Pancreas (tissue), 10 donors: ENCODE measurements at places on chromosomes 4 and X. TPM values are rescaled to one million over a fixed set of nuclear protein-coding genes. Genes with fewer than 3 reads are reported as not detected.

Gene S100P
- total RNA-seq: 15.7 TPM

Gene TCEAL2
- total RNA-seq: 1.0 TPM

Gene NUDT10
- not detected for total RNA-seq

Gene PAGE2
- total RNA-seq: not detected

Gene ERCC6L
- total RNA-seq: not detected

Gene DMD
- total RNA-seq: 34.9 TPM

Gene SUPT20HL2
- total RNA-seq: not detected

Gene FMR1
- 17.0 TPM for total RNA-seq

Gene SNX12
- 19.8 TPM for total RNA-seq

Gene CXCL13
- total RNA-seq: not detected

DNA sequence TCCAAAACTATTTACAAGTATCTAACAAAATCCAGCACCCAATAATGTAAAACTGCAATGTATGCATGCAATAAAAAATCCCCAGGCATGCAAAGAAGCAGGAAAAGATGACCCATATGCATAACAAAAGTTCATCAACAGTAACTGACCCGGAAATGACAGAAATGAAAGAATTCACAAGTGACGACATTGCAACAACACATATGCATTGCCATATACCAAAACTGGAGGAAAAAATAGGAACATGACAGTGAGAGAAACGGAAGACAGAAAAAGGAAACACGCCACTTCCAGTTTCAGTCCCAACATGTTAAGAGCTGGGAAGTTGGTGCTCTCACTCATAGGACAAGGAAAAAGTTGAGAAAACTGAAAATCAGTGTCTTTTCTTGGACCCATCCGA, 154.6 kb downstream of the EVC2 start:
- no peaks in the 10 kb centered on the region for H3K4me1 ChIP-seq
- DNase-seq: no peak
- no peaks in the 10 kb centered on the region for H3K27me3 ChIP-seq
- H3K4me3 ChIP-seq: no peak overlapping the region
- H3K27ac ChIP-seq: no peak overlapping the region

DNA sequence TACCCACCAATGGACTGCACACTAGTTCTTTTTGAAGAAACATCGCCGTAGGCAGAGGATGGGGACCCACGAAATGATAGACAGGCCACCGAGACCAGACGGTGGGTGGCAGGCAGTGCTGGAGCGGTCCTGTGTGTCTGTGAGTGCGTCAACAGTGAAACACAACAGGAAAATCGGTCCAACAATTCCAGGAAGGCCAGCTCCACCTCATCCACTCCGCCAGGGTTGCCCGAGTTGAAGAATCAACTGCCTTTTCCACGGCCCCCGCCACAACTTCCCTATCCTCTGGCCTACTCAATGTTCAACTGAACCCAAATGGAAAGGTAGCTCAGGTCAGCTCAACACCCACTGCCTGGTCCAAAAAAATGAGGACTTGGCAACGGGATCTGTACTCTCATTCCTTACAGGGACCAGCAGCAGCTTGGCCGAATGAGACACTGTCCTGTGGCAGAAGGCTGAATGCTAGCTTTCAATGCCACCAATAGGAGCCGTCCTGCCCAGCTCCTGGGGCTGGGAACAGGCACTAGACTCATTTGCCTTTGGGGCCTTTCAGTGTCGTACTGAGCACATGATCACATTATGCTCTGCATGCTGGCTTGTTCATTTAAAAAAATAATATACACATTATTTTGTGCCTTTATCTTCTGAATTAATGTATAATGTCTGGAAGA, 43.5 kb downstream of the MID1 start:
- H3K27ac ChIP-seq: no peak overlapping the region
- H3K36me3 ChIP-seq: no peaks in the 10 kb centered on the region
- H3K4me3 ChIP-seq: no peak overlapping the region
- no peaks in the 10 kb centered on the region for H3K27me3 ChIP-seq

DNA sequence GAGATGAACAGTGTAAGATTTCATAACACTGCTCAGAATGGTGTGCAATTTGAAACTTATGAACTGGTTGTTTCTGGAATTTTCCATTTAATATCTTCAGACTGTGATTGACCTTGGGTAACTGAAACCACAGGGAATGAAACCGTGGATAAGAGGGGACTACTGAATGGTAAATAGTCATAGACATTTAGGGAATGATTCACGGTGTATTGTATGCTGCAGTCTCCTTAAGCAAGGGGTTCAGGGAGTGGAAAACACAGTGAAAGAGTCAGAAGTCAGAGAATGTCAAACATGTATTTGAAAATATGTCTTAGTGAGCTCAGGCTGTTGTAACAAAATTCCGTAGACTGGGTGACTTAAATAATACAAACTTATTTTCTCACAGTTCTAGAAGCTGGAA, 398.2 kb upstream of the DIPK2B start:
- no peaks in the 10 kb centered on the region for H3K36me3 ChIP-seq
- H3K27me3 ChIP-seq: peaks cover 4% of the 10 kb centered on the region
- H3K4me3 ChIP-seq: no peak overlapping the region
- no peak for DNase-seq
- no peak overlapping the region for H3K27ac ChIP-seq

DNA sequence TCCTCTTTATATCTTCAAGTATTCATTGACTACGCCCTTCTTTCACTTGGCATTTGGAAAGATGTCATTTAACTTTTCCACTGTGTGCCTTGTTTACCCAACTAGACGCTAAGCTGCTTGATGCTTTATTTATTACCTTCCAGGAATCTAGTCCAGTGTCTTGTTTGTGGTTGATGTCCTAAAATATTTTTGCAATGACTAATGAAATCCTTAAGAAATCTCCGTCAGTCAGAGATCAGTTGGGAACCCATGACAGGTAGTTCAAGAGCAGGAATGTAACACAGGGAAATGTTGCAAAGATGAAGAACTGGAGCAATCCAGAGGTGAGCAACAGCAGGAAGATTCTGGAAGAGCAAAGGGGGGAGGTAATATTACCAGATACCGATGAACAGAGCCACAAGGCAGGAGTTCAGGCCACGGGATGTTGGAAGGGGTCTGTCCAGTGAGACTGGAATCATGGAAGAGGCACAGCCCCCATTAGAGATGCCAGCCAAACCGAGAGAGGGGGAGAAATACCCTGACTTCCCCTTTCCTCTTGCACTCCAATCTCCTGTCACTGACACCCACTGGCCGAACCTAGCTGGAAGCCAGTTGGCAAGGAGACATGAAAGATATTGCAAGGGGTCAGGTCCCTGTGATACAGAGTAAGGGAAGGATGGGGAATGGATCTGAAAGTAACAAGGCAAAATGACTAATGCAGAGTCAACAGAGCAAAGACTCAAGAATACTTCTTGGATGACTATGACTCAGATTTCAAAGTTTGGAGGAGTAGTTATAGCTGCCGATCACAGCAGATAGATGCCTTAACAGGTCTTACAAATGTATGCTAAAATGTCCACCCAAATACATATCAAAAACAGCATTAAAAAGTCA, 62.7 kb upstream of the PHKA2 start:
- H3K27me3 ChIP-seq: no peaks in the 10 kb centered on the region
- no peaks in the 10 kb centered on the region for H3K36me3 ChIP-seq
- no peak for DNase-seq
- H3K4me3 ChIP-seq: no peak overlapping the region
- no peaks in the 10 kb centered on the region for H3K4me1 ChIP-seq
- H3K27ac ChIP-seq: no peak overlapping the region

DNA sequence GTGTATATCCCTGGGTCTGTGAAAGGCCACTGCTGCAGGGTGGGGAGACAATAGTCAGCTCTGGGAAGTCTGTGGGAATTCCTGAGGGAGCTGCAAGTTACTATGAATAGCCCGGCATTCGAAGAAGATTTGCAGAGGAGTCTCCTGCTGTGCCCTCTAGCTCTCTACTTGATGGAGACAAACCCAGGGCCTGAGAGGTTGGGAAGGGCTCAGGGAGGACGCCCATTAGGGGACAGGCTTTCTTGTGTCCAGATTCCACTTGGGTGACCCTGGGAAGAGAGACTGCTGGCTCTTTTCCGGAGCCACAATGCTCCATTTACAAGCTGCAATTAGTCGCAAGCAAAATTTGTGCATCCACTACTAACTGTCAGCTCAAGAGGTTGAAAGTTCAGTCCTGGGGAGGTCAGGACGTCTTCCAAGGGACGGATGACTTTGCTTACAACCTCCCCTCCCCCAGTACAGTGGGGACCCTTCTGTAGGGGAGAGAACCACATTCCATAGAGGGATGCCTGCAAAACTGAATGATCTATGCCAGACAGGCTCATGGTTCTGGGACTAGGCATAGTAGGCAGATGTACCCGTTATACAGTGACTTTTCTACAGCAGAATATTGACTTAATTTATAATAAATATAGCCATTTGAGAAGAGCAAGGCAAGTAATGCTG, 48.2 kb upstream of the PHOX2B start:
- no peak overlapping the region for H3K4me3 ChIP-seq
- no peaks in the 10 kb centered on the region for H3K27me3 ChIP-seq
- H3K4me1 ChIP-seq: no peaks in the 10 kb centered on the region
- no peaks in the 10 kb centered on the region for H3K36me3 ChIP-seq
- no peak overlapping the region for H3K27ac ChIP-seq

GRCh38 chr4:185689407-185689806, 122.6 kb downstream of the SORBS2 start:
- H3K4me3 ChIP-seq: no peak overlapping the region
- H3K27me3 ChIP-seq: no peaks in the 10 kb centered on the region
- no peaks in the 10 kb centered on the region for H3K4me1 ChIP-seq
- no peak for DNase-seq

DNA sequence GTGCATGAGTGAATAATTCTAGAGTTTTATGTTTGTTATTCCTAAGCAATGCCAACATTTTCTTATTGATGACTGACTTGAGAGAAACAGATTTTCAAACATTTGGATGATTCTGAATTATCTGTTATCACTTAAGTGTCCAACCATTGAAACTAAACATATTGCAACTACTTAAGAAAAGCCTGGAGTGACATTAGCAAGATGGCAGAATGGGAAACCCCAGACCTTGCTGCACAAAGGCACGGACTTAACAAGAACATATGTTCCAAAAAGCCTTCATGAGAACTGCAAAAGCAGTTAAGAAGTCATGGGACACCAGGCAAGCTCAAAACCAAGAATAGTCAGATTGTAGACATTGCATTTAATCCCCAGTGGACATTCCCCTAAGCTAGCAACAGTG, 215.1 kb downstream of the DCHS2 start:
- no peak overlapping the region for H3K4me3 ChIP-seq
- H3K27me3 ChIP-seq: no peaks in the 10 kb centered on the region
- no peaks in the 10 kb centered on the region for H3K4me1 ChIP-seq
